GM20000 (cell line): ENCODE measurements at places on chromosomes 7 and 10.

- DNase-seq: no peak
Measured at GRCh38 chr7:82600531-82600930, 157.0 kb upstream of the CACNA2D1 start.

GRCh38 chr10:72277340-72277995 is 3.7 kb downstream of the DDIT4 start:
- no peak for DNase-seq

DNA sequence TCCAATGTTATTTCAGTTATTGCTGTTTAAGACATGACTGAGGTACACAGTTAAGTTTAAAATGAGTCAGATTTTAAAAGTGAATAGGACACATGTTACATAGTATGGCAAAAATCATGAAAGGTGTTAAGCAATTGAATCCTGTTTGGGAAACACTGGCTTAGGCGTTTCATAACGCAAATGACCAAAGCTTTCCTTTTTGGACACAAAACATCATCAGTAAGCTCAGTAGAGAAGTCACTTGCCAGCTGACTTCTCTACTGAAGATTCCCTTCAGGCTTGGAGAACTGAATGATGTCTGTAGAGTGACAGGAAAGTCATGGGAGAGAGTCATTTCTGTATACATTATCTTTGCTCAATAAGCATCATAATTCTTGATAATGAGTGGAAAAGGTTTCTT is 64.4 kb upstream of the RSBN1L start:
- DNase-seq: no peak

DNA sequence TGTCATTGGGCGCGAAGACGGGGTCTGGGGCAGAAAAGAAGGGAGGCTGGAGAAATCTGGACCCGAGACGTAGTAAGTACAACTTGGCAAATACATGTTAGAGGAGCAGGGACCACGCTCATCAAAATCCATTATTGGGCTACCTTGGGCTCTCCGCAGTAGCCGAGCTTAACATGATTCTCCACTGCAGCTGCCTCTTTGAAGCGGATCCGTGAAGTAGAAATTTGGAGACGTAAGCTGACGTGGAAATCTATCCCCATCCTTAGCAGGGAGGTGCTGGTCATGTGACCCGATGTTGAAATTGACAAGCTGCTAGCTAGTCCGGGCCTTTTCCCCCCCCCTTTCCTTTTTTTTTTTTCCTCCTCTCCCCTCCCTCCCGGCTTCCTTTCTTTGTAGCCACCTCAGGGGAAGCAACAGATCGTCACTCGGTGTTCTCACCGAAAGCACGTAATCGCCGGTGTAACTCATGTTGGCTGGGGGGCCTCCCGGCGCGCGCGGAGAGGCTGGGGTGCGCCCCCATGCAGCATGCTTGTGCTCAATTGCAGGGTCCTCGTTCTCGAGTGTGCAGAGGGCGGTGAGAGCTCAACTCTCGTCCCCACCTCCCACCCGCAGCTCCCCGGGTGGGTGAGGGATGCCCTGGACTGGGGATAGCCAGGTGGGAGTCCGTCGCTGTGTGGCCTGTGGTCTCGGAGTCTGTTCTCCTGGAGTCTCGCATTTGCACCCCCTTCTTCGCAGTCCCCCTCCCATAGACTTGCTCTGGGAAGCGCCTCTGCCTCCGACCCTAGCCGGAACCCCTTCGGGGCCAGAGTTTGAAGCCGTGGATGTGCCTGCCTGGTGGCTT is at the start of gene HOXA11:
TSS of gene HOXA11 (minus strand) at position 220 of the 841 bp plus-strand sequence. CDS start at position 132, 88 bp downstream.
- DNase-seq: no peak

DNA sequence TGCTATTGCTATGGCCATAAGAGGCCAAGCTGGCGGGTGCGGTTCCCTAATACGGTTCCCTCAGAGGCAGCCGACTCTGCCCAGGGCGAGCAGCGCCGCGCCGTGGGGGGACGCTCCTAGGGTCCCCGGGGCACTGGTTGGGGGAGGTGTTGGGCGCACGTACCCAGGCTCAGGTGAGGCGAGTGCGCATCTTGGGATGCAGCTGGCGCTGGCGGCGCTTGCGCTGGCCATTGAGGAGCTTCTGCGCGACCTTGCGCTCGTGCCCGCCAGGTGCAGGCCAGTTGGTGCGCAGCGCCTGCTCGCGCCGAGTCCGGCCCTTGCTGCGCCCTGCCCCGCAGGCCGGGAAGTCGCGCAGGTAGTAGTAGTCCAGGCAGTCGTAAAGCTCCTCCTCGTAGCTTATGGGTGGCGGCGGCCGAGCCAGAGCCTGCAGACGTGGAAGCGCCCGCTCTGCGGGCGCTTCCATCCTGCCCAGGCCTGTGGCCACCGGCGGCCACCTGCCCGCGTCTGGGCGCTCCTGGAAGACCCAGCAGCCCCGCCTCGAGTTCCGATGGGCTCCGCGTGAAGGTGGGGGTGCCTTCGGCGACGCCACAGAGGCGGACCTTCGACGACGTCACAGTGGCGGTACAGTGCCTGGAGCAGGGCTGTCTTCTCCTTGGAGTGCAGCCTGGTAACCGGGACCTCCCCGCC is at the start of gene NUPR2:
TSS of gene NUPR2 (minus strand) at position 566 of the 687 bp plus-strand sequence. CDS start at position 463, 103 bp downstream.
- no peak for DNase-seq

DNA sequence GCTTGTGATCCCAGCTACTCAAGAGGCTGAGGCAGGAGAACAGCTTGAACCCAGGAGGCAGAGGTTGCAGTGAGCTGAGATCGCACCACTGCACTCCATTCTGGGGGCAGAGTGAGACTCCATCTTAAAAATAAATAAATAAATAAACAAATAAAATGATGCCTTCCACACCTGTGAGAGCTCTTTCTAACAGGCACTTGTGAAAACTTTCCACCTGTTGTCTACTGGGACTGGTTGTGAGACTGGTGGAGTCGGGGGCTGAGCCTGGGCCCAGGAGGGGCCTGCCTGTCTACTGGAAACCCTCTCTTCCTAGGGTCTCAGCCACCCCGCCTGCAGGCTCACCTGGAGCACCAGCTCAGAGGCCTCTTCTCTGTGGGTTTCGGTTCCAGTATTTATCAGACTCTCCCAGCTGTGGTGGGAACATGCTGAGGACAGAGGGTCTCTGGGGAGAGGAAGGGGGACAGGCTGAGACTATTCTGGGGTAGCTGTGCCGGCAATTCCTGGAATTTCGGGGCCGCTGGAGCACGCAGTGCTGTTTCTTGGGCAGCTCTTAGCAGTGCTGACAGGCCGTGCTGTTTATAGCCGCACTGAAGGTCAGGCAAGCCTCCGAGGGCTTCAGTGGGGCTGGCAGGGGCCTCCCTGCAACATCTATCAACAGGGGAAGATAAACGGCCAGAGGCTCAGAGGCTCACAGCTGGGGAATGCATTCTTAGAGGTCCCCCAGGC is 3.8 kb downstream of the LDB3 start:
- no peak for DNase-seq

DNA sequence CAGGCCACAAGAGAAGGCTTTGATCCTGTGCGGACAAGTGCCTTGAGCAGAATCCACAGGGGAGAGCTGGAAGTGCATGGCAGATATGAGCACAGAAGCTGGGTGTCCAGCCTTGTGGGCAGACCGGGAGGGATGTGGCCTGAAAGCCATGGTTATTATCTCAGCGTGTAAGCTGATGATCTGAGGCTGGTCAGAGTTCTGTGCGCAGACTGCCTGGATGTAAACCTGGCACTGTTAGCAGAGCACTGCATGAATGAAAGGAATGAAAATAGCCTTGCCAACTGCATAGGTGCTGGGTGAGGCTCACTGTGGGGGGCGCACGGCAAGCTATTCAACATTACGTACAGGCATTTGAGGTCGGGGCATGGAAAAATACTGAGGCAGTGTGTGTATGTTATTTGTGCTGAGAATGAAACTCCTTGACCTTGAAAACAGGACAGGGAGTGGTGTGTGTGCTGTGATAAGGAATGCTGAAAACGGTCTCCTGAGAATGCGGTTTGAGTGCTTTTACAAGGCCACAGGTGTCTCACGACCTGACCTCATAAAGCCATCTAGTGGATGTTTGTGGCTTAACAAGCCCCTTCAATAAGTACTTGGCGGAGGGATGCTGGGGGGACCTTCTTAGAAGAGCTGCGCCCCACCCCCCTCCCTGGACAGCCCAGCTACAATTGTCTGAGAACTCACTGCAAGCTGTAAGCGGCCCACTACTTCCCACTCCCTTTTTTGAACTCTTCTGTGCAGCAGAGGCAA is 18.7 kb downstream of the AKR1C1 start:
- peak; percentile 18 for DNase-seq

- no peak for DNase-seq
Measured at GRCh38 chr10:88642209-88642608, 22.0 kb upstream of the LIPF start.

GRCh38 chr7:99108613-99109012 is 35.3 kb downstream of the SMURF1 start:
- DNase-seq: no peak

DNA sequence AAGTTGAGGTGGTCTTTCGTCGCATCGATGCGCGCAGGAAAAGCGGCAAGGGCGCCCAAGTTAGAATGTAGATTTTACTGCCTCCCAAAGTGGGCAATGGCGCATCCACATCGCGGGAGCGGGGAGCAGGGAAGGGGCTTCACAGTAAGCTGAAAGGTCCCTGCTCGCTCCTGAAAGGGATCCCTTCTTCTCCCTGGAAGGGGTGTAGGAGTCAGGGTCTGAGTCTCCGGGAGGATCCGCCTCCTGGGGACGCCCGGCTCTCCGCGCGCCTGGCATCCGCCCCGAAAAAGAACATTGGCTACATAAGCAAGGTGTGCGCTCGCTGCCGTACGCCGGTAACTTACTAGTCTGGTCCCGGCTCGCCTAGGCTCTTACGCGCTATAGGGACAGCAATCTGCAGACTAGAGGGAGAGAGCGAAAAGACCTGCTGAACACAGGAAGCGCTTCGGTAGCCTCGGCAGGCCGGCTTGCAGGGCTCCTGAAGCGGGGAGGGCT is 804 bp downstream of the UNC5B start:
- DNase-seq: peak; percentile 43

GRCh38 chr10:59387951-59388670 is 25.8 kb upstream of the FAM13C start:
- DNase-seq: no peak

DNA sequence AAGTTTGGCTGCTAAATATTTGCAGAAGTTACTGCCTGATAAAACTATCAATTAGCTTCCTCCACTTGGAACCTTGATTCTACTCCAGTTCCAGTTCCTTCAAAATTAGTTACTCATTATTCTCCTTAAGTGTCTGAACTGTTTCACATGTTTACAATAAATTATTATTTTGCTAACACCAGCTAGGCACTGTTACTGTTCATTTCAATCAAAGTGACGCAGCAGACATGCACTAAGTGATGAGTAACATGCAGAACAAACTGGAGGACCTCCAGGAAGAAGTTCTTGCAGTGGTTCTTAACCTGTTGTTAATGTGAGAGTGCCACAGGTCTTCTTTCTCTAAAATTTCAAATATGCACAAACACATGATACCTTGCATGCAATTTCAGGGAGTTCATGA is 491.8 kb upstream of the SEMA3A start:
- no peak for DNase-seq

- DNase-seq: no peak
Measured at GRCh38 chr10:28564905-28565304, 32.0 kb downstream of the WAC start.

DNA sequence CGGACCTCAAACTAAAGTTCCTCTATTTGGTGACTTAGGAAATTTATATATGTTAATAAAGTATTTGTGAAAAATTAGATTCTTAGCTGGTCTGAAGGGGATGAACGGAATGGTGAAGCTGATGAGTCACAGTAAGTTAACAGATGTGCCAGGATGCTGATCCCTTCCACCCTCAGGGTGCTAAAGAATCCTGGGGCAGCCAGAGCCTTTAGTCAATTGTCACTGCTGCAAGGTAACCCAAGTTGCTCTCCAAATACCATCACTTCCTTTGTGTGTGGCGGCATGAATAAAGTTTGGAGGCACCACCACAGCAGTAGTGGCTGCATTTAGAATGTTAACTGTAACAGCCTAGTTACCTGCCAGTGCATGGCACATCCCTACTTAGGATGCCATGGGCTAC is 222.6 kb upstream of the PPP1R3A start:
- DNase-seq: no peak

- no peak for DNase-seq
Measured at GRCh38 chr10:102832987-102833386, 4.2 kb downstream of the CYP17A1 start.

GRCh38 chr10:127915324-127915723 is 8.4 kb downstream of the PTPRE start:
- no peak for DNase-seq

DNA sequence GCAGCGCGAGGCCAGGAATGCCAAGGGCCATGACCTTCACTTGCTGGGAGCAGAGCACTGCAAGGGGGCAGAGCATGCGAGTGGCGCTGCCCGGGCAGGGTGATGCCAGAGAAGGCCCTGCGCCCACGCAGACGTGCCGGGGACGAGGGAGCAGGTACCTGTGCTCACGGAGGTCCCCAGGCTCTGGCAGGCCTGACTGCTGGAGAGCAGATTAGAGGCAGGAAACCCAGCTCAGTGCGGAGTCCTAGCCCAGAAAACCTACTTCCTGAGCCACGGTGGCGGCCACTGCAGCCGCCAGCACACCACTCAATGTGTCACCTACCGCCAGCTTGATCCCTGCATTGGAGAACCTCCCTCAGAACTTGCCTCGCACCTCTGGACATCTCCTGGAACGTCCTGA is 148.4 kb downstream of the MAD1L1 start:
- no peak for DNase-seq

- peak; percentile 17 for DNase-seq
Measured at GRCh38 chr7:26891400-26892350, 27.3 kb upstream of the SKAP2 start.

DNA sequence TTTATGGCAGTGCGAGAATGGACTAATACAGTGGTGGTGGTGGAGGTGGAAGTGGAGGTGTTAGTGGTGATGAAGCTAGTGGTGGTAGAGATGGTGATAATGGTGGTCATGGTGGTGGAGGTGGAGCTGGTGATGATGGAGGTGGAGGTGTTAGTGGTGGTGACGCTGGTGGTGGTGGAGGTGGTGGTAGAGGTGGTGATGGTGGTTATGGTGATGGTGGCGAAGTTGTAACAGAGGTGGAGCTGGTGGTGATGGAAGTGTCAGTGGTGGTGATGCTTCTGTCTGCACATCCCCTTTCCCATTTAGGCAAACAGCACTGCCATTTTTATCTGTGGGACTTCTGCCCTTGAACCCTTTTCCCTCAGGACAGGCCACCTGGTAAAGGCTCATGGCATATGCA is 7.4 kb upstream of the PTPRN2 start:
- no peak for DNase-seq

DNA sequence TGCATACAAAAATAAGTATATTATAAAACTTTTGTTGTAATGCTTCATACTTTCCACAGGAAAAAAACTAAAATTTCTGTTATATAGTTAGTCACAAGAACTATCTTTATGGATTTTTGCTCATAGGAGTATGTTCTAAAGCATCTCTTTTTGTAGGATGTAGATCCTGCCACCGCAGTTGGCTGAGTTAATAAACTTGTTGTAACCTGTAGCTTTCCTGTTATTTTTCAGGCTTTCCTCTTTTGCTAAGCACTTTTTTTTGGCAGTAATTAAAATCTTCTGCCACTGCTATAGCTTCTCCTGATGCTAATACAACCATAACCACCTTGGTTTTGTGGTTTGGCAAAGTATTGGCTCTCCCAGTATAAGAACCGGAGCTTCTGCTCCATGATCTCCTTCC is 60.3 kb downstream of the WNT2 start:
- DNase-seq: no peak

GRCh38 chr10:74056050-74056818 is 58.3 kb downstream of the VCL start:
- DNase-seq: peak; percentile 33
